ENCODE measurements at places on chromosomes 7 and 10.

- peak; percentile 64 for DNase-seq
Observed at GRCh38 chr10:43671659-43672531, 23.2 kb upstream of the ZNF32 start.

GRCh38 chr7:95619921-95620320 is 23.6 kb upstream of the PDK4 start:
- DNase-seq, result no peak

GRCh38 chr7:151857412-151857811 is 19.5 kb downstream of the PRKAG2 start:
- DNase-seq, result no peak

DNA sequence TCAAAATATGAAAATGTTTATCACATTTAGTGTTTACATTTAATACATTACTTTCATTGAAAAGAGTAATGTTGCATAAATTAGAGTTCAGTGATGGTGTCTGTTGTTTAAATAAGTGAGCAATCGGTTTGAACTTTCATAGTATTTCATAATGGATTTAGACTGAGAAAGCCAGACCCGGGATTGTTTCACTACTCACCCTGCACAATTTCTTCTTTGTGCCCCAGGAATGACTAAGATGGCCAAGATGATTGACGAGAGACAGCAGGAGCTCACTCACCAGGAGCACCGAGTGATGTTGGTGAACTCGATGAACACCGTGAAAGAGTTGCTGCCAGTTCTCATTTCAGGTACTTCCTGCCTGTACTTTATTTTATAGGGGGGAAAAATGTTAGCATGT is 74.6 kb downstream of the VCL start:
- DNase-seq, result no peak

DNA sequence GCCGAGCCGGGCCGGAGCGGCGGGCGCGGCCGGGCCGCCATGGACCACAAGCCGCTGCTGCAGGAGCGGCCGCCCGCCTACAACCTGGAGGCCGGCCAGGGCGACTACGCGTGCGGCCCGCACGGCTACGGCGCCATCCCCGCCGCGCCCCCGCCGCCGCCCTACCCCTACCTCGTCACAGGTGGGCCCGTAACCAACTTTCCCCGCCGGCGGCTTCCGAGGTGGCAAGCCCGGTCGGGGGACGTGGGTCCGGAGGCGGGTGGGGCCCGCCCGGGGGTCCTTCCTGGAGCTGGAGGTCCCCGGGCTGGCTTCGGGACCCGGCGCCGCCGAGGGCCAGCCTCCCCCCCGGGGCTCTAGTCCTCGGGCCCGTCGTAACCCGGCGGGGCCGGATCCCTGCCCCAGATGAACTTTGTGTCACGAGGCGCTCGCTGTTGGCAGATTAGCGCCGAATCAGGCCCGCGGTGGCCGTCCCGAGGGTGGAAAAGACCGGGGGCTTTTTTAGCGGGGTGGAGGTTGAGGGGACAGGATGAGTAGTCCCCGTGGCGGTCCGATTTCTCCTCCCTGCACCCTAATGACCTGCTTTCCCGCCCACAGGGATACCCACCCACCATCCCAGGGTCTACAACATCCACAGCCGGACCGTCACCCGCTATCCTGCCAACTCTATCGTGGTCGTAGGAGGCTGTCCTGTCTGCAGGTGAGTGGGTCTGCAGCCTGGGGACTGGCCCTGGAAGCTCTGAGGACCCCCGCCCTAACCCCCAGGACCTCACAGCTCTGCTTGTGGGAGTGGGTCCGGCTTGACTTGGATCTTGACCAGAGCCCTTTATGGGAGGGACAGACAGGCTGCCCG is 496 bp downstream of the BRI3 start:
- DNase-seq, result peak; percentile 60

GRCh38 chr10:82737549-82737948 is 862.6 kb downstream of the NRG3 start:
- no peak for DNase-seq

DNA sequence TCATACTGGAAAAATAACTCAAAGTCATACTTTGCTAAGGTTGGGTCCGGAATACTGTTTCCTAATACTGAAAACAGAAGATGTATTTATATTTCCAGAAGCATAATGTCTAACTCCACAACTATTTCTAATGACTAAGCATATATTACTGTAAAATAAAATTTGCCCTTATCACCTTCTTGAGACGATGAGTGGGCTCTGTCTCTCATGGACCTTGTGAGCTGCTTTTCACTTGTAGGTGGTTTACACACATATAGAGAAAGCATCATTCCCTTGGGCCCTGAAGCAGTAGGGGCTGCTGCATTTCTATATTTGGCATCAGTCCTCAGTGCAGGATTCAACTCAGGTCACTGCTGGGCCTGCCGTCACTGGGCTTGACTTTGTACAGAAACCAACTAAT is 10.7 kb upstream of the FAM13C start:
- DNase-seq, result no peak

GRCh38 chr7:130669085-130669700 is 645 bp upstream of the COPG2 start:
- DNase-seq, result no peak

DNA sequence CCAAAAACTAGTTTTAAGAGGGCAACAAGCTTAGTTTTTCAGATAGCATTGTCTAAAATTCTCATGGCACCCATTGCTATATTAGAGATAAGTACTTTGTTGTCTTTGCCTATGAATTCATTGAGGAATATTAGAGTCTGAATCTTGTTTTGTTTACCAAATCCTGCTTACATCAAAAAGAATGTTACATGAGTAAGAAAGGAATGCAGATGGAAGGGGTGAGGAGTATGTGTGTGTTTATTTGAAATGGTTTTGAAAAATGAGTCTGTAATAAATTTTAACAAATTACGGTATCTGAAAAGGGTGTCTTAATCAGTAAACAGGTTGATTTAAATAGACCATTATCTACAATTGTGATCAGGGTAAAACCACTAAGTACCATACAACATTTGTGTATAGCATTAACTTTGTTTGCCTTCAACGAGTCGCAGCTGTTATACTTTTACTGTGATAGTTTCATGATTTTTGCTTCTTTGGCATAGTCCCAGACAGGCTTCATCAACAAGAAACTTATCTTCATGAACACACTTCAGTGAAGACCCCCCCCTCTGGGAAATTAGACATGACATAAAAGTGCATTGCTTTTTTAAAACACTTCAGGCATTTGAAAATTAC is 1183.9 kb upstream of the C7orf33 start:
- no peak for DNase-seq

GRCh38 chr10:38156416-38157269 is 62.5 kb downstream of the ZNF37A start:
- DNase-seq, result no peak

GRCh38 chr10:101580486-101581399 is 7.3 kb downstream of the POLL start:
- no peak for DNase-seq

DNA sequence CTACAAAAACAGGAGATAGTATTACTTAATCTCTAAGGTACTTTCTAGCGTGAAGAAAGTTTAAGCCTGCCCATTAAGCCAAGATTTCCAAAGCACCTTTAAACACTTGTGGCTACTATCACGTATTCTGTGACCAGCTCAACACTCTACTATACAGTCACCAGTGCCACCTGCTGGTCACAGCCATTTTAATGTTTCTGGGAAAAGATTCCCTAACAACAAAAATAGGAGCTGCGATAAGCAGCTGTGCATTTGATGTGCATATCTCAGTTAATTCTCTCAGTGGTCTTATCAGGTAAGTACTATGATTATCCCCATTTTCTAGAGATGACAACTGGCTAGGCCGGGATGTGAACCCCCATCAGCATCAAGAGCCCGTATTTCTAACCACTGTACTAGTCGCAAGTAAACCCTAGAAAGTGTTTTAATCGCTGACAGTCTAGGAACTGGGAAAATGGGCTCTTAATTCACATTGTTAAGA is 860 bp downstream of the SEC31B start:
- no peak for DNase-seq

DNA sequence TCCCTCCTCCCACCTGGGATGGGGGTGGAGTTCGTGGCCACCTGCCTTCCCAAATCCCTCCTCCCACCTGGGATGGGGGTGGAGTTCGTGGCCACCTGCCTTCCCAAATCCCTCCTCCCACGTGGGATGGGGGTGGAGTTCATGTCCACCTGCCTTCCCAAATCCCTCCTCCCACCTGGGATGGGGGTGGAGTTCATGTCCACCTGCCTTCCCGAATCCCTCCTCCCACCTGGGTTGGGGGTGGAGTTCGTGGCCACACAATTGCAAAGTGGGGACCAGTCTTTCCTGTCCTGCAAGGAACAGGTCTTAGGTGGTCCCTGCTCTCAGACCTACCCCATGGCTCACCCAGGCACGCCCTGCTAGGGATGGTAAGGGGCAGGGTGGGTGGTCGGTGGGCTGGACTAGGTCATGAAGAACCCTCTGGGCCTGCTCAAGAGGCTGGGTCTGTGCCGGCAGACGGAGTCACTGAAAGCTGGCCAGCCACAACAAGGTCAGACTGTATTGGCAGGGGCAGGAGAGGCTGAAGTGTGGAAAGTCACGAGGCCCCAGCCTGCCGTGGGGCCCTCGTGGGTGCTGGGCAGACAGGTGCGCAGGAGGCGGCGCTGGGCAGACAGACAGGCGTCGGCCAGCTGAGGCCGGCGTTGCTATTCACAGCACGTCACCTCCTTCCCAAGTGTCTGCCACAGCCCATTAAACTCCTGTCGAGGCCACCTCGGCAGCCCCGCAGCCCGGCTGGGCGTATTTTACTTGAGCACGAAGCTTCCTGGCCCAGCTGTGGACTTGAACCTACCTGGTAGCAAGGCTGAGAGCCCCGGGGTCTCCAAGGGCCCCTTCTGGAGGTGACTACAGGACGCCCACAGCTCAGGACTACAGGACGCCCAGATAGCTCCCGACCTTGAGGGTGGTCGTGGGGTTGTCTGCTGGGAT is 4.1 kb downstream of the KNDC1 start:
- DNase-seq, result peak; percentile 17

DNA sequence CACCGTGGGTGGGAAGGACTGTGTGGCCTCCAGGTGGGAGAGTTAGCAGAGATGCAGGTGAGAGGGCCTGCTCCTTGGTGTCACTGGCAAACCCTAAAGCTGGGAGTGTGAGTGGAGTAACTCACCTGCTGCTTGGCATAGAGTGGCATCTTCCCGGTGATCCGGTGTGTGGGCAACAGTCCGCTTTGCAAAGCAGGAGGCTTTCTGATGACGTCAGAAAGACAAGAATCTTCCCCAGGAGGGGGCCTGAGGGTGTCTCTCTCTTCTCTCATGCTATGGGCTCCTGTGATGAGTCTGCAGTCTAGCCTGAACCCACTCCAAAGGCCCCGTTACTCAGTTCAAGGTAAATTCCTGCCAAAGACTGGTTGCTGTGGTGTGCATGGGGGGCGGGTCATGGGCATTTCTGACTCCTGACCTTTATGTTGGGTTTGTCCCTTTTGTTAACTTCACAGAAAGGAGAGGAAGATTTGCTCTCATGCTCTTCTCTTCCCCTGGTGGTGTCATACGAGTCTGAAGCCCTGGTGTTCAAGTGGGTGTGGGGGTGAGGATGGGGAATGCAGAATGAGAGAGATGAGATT is 187.9 kb downstream of the GATA3 start:
- no peak for DNase-seq

- no peak for DNase-seq
Observed at GRCh38 chr7:22717760-22718159, 9.2 kb upstream of the IL6 start.

DNA sequence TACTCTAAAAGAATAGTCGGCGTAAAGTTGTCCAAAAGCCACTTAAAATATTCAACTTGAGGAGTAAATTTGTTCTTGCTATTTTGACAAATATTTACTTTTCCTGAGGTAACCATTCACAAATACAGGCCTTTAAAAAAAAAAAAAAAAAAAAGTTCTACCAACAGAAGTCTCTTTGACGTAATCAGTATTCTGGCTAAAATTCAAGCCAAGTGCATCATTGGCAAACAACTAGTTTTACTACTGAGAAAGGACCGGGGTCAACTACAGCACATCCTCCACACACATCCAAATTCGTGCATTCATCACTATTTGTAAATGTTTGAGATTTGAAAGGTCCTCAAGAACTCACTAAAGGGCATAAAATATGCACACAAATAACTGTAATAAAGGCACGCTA is 2.0 kb downstream of the OAT start:
- DNase-seq, result no peak

DNA sequence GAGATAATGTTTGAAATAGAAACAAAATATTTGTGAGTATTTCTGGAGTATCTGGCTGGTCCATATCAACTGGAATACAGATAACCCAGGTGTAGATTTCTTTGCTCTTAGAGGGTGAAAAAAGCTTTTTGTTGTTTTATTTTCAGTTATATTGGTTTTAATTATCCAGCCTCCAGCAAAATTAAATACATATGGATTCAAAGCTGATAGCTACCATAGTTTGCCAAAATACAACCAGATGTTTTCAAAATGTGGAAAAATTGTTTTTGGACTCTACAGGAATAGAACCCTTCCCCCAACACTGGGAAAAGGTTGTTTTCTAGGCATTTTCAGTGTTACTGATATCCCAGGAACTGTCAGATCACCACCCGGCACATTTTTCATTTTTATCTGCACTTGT is 30.1 kb downstream of the LRRC17 start:
- DNase-seq, result no peak

DNA sequence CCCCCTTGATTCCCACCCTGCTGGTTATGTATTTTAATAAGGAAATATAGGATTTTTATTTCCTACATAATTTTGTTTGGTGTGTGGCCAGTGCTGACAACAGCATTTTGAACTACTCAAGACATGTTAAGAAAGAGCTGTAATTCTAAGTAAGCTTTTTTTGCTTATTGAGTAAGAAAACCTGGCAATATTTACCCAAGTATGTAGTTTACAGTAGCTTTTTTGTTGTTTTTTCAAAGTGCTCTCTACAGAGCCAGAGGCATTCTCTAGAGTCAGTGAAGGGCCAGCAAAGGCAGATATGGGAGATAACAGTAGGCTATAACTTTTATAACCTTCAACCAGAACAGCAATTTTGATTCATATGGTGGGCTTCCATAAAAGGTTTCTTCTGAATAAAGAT is 63.2 kb upstream of the TMEM168 start:
- no peak for DNase-seq

- no peak for DNase-seq
Observed at GRCh38 chr10:47452495-47453140, 31.3 kb downstream of the ANXA8 start.

DNA sequence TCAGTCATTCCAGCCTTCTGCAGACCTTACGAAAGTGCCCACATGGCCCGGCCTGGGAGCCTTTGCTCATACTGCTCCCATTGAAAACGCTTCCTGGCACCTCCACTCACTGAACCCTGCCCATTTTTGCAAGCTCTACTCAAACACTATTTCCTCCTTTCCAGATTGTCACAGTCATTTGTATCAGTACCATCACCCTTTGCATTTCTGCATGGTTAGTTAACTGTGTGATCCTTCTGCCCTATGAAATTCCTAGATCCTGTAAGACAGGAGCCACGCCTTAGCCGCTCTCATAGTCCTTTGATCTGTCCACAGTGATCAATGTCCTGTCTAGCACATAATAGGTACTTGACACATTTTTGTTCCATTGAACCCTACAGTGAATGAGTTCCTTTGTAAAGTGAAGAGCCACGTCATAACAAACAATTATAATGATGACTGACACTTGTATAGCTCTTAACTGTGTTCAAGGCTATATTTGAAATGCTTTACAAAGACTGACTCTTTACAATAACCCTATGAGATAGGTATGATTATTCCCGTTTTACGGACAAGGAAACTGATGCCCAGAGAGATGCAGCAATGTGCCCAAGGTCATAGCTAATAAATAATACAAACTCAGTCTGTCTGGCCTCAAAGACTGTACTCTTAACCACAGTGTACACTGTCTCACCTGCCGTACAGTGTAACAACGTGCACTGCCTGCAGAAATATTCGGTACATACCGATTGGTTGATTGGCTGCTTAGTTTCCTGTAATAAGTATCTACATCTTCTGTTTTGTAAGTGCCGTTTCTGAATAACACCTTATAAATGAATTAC is 16.6 kb upstream of the ITIH2 start:
- no peak for DNase-seq
